ENCODE measurements at places on chromosomes 3 and 15.

GRCh38 chr3:118097226-118097625 is 937.4 kb downstream of the IGSF11 start:
- no peak for DNase-seq

- DNase-seq: no peak
These were observed 43.6 kb downstream of the WHAMM start for GRCh38 chr15:82852941-82853561.

GRCh38 chr3:27219127-27219845 is 149.9 kb downstream of the NEK10 start:
- DNase-seq: no peak

DNA sequence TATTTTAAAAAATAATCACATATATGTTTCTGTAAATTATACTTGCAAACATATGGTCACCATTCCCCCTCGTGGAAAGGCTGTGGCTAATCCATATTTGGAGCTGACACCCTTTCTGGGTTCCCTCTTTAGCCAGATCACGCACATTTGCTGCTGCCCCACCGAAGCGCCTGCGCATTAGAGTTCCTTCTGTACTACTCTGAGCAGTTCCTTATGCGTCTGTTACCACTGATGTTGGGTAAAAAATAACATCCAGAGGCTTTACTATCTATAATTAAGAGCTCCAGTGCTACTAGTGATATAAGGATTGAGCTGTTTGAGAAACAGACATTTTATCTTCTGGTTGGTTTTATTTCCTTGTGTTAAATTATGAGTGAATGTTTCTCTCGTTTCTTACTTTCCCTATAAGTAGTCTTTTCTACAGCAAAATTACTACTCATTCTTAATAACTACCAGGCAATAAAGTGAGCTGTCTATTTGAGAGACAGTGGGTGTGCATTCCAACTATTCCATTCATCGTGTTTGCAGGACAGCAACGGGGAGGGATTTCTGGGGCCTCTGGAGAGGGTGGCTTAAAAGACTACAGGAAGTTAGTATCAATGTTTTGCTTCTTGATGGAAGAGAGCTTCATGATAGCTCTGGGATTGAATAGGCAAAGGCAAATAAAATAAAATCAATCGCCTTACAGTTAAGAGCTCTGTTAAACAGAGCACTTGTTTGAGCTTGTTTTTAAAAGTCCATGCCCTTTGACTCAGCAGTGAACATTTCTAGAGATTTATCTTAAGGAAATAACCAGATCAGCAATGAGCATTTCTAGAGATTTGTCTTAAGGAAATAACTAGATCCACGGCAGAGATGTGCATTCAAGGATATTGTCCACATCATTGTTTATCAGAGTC is 245.2 kb downstream of the CD47 start:
- no peak for DNase-seq

Data from left ventricle myocardium superior (tissue), 1 donor.